ENCODE measurements at places on chromosomes 11 and 22.

DNA sequence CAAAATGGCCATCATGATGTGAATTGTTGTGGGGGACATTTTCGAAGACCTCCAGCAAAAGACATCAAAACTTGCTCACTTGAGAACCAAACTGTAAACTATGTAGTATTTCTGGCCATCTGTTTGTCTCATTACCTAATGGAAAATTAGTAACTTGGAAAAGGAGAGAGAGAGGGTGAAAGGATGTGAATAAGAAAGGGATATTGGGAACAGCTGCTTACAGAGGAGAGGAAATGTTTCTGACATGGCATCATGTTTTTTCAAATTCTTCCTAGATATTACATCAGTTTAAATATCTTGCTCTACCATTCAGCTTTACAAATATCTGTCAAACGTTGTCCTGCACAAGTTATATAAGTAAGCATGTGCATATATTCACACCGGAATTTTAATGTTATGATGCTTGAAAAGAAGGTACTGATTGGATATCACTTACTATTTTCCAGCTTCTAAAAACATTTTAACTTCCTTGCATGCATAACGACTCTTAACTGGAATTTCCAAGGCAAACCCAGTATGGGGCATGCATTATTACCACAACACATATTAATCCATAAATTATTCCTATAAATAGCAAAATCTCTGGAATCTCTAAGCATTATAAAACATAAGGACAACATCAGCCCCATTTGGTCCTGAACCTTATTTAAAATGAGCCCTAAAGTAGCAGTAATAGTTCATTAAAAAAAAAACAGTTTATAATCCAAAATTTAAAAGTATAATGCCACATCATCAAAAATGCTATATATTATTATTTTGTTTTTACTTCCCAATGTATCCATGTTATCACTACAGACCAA, 20.0 kb downstream of the GUCY1A2 start:
- no peak for DNase-seq

DNA sequence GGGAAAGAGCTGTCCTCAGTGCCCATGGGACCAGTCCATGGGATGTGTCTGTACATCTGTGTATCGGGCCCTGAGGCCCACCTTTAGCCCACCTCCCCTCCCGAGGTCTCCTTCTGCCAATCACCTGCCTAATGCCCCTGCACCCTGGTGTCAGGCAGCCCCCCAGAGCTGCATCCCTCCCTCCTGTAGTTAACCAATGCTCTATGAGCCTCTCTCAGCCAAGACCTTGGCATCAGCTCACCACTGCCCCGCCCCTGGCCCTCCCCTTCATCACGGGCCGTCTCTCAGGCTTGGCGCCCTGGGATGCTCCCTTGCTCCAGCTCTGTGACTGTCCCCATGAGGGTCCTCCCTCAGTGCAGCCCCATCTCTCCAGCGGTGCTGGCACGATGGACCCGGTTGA, 18.5 kb downstream of the MGAT3 start:
- DNase-seq, result no peak

GRCh38 chr22:40263191-40263590, 83.1 kb upstream of the ADSL start:
- DNase-seq, result no peak

GRCh38 chr11:107370390-107370789, 87.2 kb downstream of the CWF19L2 start:
- no peak for DNase-seq

DNA sequence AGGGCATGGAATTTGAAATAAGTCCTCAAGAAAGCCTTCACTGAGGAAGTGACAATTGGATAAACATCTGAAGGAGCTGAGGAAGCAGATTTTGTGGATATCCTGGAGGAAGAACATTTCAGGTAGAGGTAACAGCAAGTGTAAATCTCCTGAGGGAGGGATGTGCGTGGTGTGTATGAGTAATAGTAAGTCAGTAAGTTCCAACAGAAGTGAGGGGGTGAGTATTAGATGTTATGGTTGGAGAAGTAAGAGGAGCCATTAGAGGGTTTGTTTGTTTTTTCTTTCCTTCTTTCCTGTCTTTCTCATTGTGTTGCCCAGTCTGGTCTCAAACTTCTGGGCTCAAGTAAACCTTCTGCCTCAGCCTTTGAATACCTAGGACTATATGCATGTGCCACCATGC, 29.0 kb downstream of the ANKRD42 start:
- no peak for DNase-seq

GRCh38 chr22:42929838-42930155, 72.7 kb upstream of the ARFGAP3 start:
- no peak for DNase-seq

- DNase-seq, result no peak
Measured at GRCh38 chr11:327581-327923, 6.9 kb upstream of the IFITM3 start.

DNA sequence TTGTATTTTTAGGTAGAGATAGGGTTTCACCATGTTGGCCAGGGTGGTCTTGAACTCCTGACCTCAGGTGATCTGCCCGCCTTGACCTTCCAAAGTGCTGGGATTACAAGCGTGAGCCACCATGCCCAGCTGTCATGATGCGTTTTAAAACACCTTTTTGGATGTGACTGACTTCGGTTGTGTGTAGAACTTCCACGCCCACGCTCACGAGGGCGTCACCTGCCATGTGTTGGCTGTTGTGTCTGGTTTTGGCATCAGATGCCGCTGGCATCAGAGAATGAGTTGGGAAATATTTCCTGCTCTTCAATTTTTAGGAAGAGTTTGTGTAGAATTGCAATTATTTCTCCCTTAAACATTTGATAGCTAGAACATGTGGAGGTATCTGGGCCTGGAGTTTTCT, 109.1 kb downstream of the KCNQ1 start:
- DNase-seq, result no peak

- no peak for DNase-seq
Measured at GRCh38 chr11:17129003-17129402, 51.5 kb upstream of the RPS13 start.

GRCh38 chr22:29842740-29843139, 4.7 kb upstream of the ASCC2 start:
- no peak for DNase-seq

DNA sequence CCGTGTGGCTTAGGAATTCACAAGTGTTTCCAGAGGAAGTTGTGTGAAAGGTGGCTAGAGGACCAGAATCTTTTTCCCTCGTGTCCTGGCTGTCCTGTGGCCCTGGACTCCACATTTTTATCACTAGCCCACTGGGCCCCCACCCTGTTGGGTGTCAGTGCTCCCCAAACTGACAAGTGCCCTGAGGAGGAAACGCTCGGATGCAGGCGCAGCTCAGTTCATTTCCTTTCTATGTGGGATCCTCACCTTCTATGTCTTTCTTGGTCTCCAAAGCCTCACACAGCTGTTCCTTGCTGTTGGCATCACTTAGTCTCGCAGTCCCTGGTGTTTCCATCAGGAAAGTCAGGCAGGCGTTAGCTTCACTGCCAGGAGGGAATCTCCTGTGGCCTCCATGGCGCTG, 68.0 kb upstream of the KCNQ1OT1 start:
- no peak for DNase-seq

DNA sequence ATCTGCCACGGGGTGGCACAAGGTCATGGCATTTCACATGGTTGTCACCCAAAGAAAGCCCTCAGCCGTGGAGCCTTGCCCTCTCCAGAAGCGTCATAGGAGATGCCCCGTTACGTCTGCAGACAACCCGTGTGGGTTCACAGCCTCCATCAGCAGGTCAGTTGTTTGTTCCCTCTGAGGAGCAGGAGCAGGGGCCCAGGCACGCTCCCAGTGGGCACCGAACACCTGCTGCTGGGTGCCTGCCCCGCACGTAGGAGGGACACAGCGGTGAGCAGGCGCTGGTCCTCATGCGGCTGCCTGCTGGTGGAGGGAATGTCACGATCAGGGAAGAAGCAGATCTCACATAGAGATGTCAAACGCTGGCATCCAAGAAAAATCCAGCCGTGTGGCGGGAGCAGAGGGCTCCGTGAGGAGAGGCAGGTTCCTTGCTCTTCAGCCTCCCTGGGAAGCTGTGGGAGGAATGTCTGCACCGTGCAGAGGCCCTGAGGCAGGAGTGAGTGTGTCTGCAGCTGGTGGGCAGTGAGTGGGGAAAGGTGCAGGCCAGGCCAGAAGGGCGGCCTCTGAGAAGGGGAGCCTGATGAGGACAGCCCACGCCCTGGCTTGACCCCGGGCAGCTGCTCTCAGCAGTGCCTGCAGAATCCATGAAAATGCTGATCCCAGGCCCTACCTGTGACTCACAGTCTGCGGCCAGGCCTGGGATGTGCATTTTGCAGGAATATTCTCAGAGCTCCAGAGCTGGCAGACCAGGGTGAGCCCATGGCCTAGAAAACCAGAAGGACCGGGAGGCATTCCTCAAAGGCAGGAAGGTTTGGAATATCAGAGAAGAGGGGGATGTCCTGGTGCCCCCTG, 36.4 kb upstream of the TH start:
- DNase-seq, result no peak

DNA sequence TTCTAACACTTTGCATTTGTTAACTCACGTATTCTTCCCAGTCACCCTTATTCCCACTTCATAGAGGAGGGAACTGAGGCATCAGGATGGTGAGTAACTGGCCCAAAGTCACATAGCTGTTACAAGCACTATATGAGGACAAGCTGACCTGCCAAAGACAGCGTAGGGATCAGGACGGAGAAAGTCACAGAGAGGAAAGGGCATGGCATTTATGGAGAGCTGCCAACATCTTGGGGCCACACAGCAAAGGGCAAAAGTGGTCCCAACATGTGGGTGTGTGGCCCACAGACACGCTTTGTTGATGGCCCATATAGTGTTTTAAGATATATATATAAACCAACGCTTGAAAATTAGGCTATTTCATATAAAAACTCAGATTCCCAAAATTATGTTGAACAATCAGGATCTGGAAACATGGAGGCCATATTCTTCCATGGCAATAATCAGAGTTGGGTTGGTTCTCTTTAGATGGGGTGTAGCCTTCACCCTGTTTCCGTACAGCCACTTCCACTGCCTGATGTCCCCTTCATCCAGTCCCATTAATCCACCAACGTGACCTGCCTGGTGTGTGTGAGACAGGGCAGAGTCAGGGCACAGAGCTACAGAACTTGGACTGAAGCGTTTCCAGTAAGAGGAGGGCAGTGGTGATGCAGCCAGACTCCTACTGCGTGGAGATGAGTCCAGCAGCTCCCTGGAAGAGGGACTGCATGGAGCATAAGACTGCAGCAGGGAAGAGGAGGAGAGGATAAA, 39.9 kb upstream of the CD5 start:
- DNase-seq, result no peak

GRCh38 chr11:74697722-74698121, 33.5 kb downstream of the CHRDL2 start:
- no peak for DNase-seq

GRCh38 chr22:23753385-23753784, 840 bp downstream of the VPREB3 start:
- DNase-seq, result no peak

GRCh38 chr22:26097840-26098239, 71.4 kb upstream of the SEZ6L start:
- DNase-seq, result no peak

DNA sequence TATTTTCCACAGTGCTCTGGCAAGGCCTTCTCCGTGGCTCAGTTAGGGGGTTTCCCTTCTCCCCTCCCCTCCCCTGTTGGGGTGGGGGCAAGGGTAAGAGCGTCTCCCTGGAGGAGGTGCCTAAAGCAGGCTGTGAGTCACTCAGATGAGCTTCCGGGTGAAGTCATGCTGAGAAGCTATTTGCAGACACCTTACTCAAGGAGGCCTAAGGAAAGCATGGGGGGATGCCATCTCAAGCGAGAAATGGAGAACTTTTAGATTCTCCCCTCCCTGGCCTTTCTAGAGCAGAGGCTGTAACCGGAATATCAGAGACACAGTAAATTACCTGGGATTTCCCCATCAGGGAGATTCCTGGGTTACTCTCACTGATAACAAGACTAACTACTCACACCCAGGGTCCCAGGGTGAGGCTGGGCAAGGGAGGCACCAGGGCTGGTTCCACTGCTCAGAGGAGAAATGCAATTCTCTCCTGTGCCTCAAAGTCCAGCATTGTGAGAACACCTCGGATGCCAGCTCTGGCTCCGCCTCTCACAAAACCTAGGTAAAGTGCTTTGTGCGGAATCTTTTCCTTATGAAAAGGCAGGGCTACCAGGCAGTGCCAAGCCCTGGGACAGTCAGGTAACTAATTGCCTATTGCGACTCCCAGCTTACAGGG, 123.6 kb downstream of the ABTB2 start:
- DNase-seq, result peak; percentile 71

DNA sequence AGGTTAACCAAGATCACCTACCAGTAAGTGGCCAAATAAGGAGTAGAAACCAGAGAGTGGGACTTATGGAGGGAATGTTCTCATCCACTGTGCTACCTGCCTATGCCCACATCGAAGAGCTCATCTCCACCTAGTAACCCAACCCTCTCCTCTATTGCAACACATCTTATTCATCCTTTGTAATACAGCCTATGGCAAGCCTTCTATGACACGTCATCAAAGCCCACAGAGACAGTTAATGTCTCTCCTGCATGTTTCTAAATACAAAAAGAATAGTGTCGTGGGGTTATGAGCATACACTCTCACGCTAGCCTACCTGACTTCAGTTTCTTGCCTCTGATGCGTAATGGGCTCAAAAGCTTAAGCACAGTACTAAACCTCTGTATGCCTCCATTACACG, 1158.1 kb upstream of the TENM4 start:
- DNase-seq, result no peak

GRCh38 chr11:30143098-30143705, 87.6 kb upstream of the FSHB start:
- peak; percentile 58 for DNase-seq

DNA sequence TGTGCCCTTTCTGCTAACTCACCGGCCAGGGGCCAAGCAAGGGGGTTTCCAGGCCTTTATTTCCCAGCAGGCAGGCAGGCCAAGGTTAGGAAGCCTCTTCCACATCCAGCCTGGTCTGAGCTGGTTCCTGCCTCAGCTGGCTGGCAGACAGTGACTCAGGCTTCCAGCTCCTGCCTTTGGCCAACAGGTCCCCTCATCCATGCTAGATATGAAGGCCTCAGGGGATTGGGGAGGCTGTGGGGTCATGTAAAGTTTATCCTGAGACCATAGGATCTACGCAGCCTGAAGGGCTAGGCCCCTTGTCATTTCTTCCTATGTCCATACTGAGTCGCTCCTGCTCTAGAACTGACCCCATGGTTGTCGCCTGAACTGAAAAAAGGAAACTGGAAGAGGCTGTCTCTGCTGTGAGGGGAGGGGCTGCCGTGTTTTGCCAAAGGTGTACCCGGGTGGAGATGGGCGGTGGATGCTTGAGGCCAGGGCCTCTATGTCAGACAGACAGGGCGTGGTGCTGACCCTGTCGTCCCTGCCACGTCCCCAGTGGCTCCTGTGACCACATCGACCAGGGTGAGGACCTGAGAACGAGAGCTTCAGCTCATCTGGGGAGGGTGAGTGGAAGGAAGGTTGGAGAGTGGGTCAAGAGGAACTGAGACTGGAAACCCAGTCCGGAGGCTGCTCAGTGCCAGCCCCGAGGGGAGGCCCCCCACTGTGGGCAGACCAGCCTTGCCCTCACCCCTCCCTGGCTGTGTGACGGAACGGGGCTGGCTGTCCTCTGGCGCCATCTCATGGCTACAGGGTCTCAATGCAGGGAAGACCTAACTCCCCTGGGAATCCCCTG, 17.0 kb downstream of the P2RY6 start:
- peak; percentile 90 for DNase-seq

DNA sequence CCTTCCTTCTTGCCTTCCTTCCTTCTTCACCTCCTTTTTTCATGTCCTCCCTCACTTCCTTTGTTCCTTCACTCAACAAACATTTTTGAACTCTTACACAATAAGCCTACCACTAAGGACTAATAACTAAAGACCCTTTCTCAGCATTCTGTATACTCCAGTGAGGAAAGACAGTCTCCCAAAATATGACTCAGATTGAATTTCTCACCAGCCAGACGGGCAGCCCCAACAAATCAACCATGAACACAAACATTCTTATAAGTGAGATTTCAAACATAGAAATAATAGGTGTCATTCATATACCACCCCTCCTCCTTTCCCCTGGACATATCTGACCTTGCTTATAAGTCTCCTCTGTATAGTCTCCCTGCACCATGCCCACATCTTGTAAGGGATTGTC, 1079.7 kb downstream of the OPCML start:
- no peak for DNase-seq

All from iPS-NIHi11 (cell line).